Large intestine (tissue), 12 donors: ENCODE measurements at places on chromosomes 5 and 9. TPM values are rescaled to one million over a fixed set of nuclear protein-coding genes. Genes with fewer than 3 reads are reported as not detected.

GRCh38 chr9:100150214-100150613 lies 51.2 kb downstream of the INVS start:
- no peak overlapping the region for H3K27ac ChIP-seq
- no peaks in the 10 kb centered on the region for H3K36me3 ChIP-seq
- H3K27me3 ChIP-seq = no peaks in the 10 kb centered on the region
- no peak for DNase-seq
- H3K4me3 ChIP-seq = no peak overlapping the region

- no peaks in the 10 kb centered on the region for H3K27me3 ChIP-seq
- no peaks in the 10 kb centered on the region for H3K36me3 ChIP-seq
- H3K27ac ChIP-seq = no peak overlapping the region
- peaks cover 14% of the 10 kb centered on the region for H3K4me1 ChIP-seq
Observed at GRCh38 chr9:17003576-17004240, 131.1 kb upstream of the CNTLN start.

DNA sequence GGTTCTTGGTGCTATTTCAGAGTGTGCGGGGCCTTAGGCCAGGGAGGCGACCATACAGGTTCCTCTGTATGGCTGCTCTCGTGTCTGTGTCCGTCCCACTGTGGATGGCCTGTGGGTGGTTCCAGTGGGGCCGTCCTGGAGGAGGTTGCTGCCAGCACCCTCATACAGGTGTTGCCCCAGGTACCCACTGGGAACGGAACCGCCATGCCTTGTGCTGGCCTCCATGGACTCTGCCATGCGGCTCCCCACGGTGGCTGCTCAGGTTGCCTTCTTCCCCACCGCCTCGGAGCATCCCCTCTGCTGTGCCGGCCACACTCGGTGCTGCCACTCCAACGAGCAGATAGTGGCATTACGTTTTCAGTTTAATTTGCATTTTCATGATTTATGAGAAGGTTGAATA lies 129.3 kb upstream of the CACNA1B start:
- no peaks in the 10 kb centered on the region for H3K27me3 ChIP-seq
- H3K27ac ChIP-seq = no peak overlapping the region
- no peak overlapping the region for H3K4me3 ChIP-seq

GRCh38 chr5:34521628-34522290 lies 134.4 kb upstream of the RAI14 start:
- no peaks in the 10 kb centered on the region for H3K36me3 ChIP-seq
- H3K27me3 ChIP-seq = no peaks in the 10 kb centered on the region
- H3K27ac ChIP-seq = peak overlapping the region; percentile 35
- no peak overlapping the region for H3K4me3 ChIP-seq
- peak; percentile 35 for DNase-seq
- H3K4me1 ChIP-seq = peaks cover 8% of the 10 kb centered on the region

GRCh38 chr9:101030086-101030391 lies 1.5 kb downstream of the PLPPR1 start:
- no peaks in the 10 kb centered on the region for H3K36me3 ChIP-seq
- H3K4me3 ChIP-seq = no peak overlapping the region
- H3K4me1 ChIP-seq = peaks cover 5% of the 10 kb centered on the region
- DNase-seq = no peak
- H3K27me3 ChIP-seq = peaks cover 49% of the 10 kb centered on the region

Gene CENPP
- 2.8 TPM for polyA plus RNA-seq

Gene SH2D3C
- polyA plus RNA-seq = 7.4 TPM

Gene IARS1
- 60.5 TPM for polyA plus RNA-seq
